Sigmoid colon (tissue), 7 donors: ENCODE measurements at places on chromosomes 13 and 19.

DNA sequence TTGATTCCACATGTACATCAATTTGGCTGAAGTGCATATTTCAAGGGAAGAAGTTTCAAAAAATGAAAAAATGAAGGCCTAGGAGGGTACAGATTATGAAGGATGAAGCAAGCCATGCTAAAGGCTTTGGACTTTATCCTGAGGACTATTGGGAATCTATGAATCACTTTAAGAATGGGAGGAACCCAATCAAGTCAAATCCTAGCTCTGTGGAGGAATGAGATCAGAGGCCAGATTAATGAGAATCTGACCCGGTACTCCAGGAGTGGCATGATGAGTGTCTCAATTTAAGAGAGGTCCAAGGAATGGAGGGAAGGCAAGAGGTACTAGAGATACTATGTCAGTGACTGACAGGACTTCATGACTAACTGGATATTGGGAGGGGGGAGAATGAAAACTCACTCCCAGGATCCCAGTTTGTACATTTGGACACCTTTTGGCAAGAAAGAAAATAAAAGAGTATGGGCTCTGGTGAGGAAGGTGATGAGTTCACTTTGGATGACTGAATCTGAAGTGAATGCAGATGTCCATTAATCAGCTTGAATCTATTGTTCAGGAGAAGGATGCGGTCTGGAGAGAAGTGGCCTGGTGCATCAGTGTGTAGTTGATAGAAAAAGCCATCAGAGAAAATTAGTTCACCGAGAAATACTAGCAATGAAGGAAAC, 349.0 kb downstream of the EFNB2 start:
- DNase-seq = no peak
- H3K4me3 ChIP-seq = no peak overlapping the region
- no peak overlapping the region for H3K27ac ChIP-seq
- no peaks in the 10 kb centered on the region for H3K27me3 ChIP-seq
- no peaks in the 10 kb centered on the region for H3K4me1 ChIP-seq
- H3K36me3 ChIP-seq = no peaks in the 10 kb centered on the region

DNA sequence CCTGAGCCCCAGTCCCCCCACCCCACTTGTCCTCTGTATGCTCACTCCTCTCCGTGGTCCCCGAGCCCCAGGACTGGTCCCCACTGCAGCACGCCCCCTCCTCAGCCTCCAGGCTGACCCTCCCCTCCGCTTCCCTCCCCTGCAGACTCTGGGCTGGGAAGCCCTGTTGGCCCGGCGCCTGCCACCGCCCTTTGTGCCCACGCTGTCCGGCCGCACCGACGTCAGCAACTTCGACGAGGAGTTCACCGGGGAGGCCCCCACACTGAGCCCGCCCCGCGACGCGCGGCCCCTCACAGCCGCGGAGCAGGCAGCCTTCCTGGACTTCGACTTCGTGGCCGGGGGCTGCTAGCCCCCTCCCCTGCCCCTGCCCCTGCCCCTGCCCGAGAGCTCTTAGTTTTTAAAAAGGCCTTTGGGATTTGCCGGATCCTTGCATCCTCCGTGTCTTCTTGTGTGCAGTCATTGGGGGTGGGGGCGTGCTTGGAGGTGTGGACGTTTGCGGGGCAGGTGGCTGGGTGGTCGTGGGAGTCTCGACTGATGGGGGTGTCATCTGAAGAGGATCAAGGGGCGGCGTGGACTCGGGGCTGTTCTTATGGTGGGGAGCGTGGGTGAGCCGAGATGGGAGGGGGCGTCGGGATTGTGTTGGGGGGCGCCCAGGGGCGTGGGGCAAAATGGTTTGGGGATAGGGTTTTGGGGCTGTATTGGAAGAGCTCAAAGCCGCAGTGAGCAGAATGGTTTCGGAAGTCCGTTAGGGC, 3.5 kb downstream of the PTGER1 start:
- peak overlapping the region; percentile 32 for H3K4me3 ChIP-seq
- H3K27me3 ChIP-seq = peaks cover 33% of the 10 kb centered on the region
- peaks cover 36% of the 10 kb centered on the region for H3K4me1 ChIP-seq
- peaks cover 40% of the 10 kb centered on the region for H3K36me3 ChIP-seq

GRCh38 chr13:41740479-41740878, 220.4 kb downstream of the VWA8 start:
- DNase-seq = no peak
- H3K27me3 ChIP-seq = no peaks in the 10 kb centered on the region
- no peak overlapping the region for H3K4me3 ChIP-seq
- H3K4me1 ChIP-seq = no peaks in the 10 kb centered on the region
- H3K27ac ChIP-seq = no peak overlapping the region

DNA sequence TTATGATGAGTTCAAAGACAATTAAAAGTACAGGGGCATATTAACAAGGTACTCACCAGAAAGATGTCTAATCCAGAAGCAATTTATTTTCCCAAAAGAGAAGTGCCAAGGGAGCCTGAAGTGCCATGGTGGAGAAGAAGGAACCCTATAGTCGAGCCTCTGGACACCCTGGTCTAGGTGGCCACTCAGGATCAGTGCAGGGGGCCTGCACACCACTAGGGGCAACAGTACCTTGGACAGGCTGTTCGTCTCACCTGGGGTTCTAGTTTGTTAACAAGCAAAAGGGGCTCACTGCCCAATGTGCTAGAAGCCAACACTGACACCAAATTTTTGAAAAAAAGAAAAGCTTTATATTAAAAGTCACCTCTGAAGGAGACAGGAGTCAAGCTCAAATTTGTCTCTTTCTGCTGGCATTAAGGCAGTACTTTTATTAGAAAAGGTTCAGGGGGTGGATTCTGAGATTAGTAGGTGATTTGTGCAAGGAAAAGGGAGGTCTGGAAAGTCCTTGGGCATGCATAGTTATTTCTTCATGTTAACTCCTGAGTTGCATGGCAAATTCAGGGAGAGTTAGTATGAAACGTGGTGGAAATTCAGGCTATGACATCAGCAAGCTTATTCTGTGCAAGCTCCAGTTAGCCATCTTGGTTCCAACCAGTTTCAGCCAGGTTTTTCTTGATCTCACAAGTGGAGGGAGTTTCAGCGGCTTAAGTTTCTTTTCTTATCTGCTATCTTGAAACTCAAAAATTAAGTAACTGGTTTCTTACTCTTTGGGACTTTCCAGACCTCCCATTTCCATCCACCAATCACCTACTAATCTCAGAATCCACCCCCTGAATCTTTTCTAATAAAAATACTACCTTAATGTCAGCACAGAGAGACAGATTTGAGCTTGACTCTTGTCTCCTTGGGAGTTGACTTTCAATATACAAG, 884 bp upstream of the CBY2 start:
- no peak overlapping the region for H3K27ac ChIP-seq
- no peaks in the 10 kb centered on the region for H3K36me3 ChIP-seq
- H3K27me3 ChIP-seq = no peaks in the 10 kb centered on the region
- no peak overlapping the region for H3K4me3 ChIP-seq

DNA sequence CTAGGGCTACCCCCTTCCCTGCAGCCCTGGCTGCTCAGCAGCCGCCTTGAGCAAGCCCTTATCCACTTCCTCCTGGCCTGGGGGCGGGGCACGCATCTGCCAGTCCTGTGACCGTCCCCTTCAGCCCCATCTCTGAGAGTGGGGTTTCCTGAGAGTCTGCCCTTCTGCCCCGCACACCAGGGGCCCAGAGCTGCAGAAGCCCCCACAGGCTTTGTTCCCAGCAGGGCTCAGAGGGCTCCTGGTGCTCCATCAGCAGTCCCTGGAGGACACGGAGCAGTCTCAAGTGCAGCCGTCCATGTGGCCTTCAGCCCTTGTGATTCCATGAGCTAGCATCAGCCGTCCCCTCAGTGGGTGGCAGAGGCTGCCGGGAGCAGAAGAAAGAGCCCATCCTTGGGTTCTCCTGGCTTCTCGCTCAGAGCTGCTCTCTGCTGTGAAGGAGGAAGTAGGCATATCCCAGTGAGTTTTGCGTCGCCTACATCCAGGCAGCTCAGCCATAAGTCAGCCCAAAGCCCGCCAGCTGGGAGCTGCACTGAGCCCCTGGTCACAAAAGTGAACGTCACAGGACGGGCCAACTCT, 16.3 kb downstream of the MYO9B start:
- no peak overlapping the region for H3K4me3 ChIP-seq
- H3K27me3 ChIP-seq = no peaks in the 10 kb centered on the region
- no peak for DNase-seq
- no peaks in the 10 kb centered on the region for H3K36me3 ChIP-seq
- peaks cover 71% of the 10 kb centered on the region for H3K4me1 ChIP-seq

GRCh38 chr19:39405958-39406655, 540 bp upstream of the ZFP36 start:
- no peak for DNase-seq
- H3K4me3 ChIP-seq = peak overlapping the region; percentile 99
- no peaks in the 10 kb centered on the region for H3K27me3 ChIP-seq
- H3K4me1 ChIP-seq = peaks cover 55% of the 10 kb centered on the region
- H3K27ac ChIP-seq = peak overlapping the region; percentile 100

GRCh38 chr19:43452582-43452981, 12.8 kb downstream of the LYPD3 start:
- no peak for DNase-seq
- no peak overlapping the region for H3K4me3 ChIP-seq
- no peak overlapping the region for H3K27ac ChIP-seq
- no peaks in the 10 kb centered on the region for H3K27me3 ChIP-seq
- H3K36me3 ChIP-seq = no peaks in the 10 kb centered on the region
- peaks cover 4% of the 10 kb centered on the region for H3K4me1 ChIP-seq

- H3K27ac ChIP-seq = no peak overlapping the region
- no peak overlapping the region for H3K4me3 ChIP-seq
- peak; percentile 3 for DNase-seq
- no peaks in the 10 kb centered on the region for H3K27me3 ChIP-seq
These were observed 26.9 kb downstream of the F2RL3 start for GRCh38 chr19:16915734-16916133.

- peaks cover 6% of the 10 kb centered on the region for H3K36me3 ChIP-seq
- H3K27ac ChIP-seq = no peak overlapping the region
- H3K4me3 ChIP-seq = no peak overlapping the region
- no peaks in the 10 kb centered on the region for H3K4me1 ChIP-seq
These were observed 91.2 kb downstream of the ELF1 start for GRCh38 chr13:40927929-40928328.

- no peak for DNase-seq
- no peaks in the 10 kb centered on the region for H3K27me3 ChIP-seq
- H3K4me3 ChIP-seq = no peak overlapping the region
- no peaks in the 10 kb centered on the region for H3K36me3 ChIP-seq
- H3K27ac ChIP-seq = peak overlapping the region; percentile 60
These were observed 111.6 kb downstream of the RGCC start for GRCh38 chr13:41568972-41569351.

GRCh38 chr13:26895808-26896466, 135.4 kb upstream of the GPR12 start:
- no peak overlapping the region for H3K27ac ChIP-seq
- no peak for DNase-seq
- no peaks in the 10 kb centered on the region for H3K36me3 ChIP-seq
- no peak overlapping the region for H3K4me3 ChIP-seq

DNA sequence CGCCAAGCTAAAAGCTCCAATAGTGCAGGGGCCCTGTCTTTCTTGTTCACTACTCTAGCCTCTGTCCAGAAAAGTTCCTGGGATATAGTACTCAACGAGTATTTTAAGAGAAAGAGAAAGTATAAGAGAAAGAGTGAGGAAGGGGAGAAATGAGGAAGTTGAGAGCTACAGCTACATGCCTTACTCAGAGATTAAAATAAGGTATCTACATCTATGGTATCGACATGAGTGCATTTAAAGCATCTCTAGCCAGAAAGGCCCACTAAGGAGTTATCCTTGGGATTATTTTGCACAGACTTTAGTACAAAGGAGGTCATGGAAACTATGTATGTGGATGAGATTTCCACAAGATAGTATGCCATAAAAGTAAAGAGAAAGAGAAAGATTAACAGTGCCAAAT, 28.5 kb downstream of the MYCBP2 start:
- peaks cover 43% of the 10 kb centered on the region for H3K4me1 ChIP-seq
- H3K27me3 ChIP-seq = no peaks in the 10 kb centered on the region
- no peaks in the 10 kb centered on the region for H3K36me3 ChIP-seq
- H3K27ac ChIP-seq = no peak overlapping the region
- no peak overlapping the region for H3K4me3 ChIP-seq
- no peak for DNase-seq

DNA sequence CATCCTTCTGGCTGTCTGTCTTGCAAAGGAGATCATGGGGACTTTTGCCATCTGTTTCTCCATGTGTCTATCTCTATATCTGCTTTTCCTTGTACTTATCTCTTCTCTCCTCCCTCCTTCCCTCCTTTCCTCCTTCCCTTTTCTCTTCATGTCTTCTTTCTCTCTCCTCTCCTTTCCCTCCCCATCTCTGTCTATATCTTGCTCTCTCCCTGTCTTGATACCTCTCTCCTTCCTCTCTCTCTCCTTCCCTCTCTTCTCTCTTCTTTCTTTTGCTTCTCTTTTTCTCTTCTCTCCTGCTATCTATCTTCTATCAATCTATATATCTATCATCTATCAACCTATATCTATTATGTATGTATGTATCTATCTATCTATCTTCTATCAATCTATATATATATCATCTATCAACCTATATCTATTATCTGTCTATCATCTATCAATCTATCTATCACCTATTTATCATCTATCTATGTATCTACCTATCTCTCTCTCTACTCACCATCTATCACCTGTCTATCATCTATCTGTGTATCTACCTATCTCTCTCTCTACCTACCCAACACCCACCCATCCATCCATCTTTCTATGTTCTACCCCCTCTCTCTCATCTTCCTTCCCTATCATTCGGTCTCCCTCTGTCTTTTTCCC, 27.5 kb downstream of the SPTBN4 start:
- no peaks in the 10 kb centered on the region for H3K27me3 ChIP-seq
- H3K27ac ChIP-seq = no peak overlapping the region
- no peak for DNase-seq
- H3K36me3 ChIP-seq = no peaks in the 10 kb centered on the region

GRCh38 chr13:99969453-99969918, 2.1 kb downstream of the ZIC5 start:
- peaks cover 92% of the 10 kb centered on the region for H3K27me3 ChIP-seq
- peaks cover 43% of the 10 kb centered on the region for H3K4me1 ChIP-seq
- no peaks in the 10 kb centered on the region for H3K36me3 ChIP-seq
- H3K4me3 ChIP-seq = no peak overlapping the region
- no peak for DNase-seq
- no peak overlapping the region for H3K27ac ChIP-seq
